ENCODE measurements at places on chromosomes 7 and 10. TPM values are rescaled to one million over a fixed set of nuclear protein-coding genes. Genes with fewer than 3 reads are reported as not detected.
A peak's percentile ranks its signal among the peaks of the same experiment; 100 is the strongest.

GRCh38 chr7:28629216-28629842 is 217.0 kb downstream of the CREB5 start:
- H3K36me3 ChIP-seq, result no peaks in the 10 kb centered on the region
- no peak overlapping the region for H3K4me3 ChIP-seq
- H3K27ac ChIP-seq, result peak overlapping the region; percentile 69
- H3K4me1 ChIP-seq, result peaks cover 34% of the 10 kb centered on the region
- peak; percentile 71 for DNase-seq

- H3K36me3 ChIP-seq, result peaks cover 6% of the 10 kb centered on the region
- peak overlapping the region; percentile 33 for H3K27ac ChIP-seq
- DNase-seq, result no peak
- H3K4me1 ChIP-seq, result peaks cover 3% of the 10 kb centered on the region
- no peak overlapping the region for H3K4me3 ChIP-seq
Observed at GRCh38 chr7:155741082-155741481, 71.2 kb downstream of the SHH start.

Gene MMD2
- total RNA-seq, result not detected

GRCh38 chr7:108598153-108598552 is 28.5 kb downstream of the DNAJB9 start:
- no peak overlapping the region for H3K27ac ChIP-seq
- no peaks in the 10 kb centered on the region for H3K27me3 ChIP-seq
- DNase-seq, result no peak

GRCh38 chr10:76881477-76882220 is 756.0 kb downstream of the KCNMA1 start:
- H3K4me3 ChIP-seq, result no peak overlapping the region
- H3K36me3 ChIP-seq, result no peaks in the 10 kb centered on the region
- DNase-seq, result no peak
- H3K27ac ChIP-seq, result no peak overlapping the region

DNA sequence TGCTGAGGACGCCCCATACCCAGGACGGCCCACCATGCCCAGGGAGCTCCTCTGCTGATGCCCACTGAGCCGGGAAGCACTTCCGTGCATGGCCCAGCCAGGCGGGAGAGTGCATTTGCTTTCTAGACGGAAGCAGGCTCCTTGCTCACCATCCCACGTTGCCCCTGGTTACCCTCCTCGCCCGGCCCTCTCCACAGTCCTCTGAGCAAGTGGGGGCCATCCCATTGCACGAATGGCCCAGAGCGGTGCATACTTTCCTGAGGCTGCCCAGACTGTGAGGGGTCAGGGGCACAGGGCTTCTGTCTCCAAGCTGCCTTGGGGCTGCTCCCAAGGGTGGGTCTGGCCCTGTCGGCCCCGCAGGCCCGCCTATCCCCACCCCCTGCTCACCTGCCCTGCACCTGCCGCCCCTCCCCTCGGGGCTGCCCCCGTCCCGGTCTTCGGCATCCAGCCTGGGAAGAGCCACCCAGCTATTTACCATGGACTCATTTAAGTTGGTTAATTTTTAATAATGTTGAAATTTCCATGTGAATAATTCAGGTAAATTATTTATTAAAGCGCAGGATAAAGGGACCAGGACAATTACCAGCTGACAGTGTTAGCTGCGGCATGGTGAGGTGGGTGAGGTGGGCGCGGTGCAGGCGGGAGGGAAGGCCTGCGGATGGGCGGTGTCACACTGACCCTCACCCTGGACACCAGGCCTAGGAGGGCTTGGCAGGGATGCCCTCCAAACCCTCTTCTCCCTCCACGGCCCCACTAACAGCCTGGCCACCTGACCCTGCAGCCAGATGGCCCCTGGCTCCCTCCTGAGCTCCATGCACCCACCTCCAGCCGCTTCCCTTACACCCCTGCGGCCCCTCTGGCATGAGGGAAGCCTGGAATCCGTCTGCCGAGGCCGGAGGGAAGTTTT is 104.4 kb downstream of the MICALL2 start:
- peaks cover 73% of the 10 kb centered on the region for H3K27me3 ChIP-seq
- no peak overlapping the region for H3K4me3 ChIP-seq
- no peaks in the 10 kb centered on the region for H3K36me3 ChIP-seq
- no peaks in the 10 kb centered on the region for H3K4me1 ChIP-seq

Gene BHLHA15
- total RNA-seq, result not detected

Gene CDK5
- total RNA-seq, result 6.4 TPM

DNA sequence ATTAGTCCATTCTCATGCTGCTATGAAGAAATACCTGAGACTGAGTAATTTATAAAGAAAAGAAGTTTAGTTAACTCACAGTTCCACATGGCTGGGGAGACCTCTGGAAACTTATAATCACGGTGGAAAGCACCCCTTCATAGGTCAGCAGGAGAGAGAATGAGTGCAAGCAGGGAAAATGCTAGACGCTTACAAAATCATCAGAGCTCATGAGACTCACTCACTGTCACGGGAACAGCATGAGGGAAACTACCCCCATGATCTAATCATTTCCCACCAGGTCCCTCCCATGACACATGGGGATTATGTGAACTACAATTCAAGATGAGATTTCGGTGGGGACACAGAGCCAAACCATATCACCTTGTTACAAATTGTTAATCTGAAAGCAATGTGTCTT is 15.8 kb downstream of the TAS2R39 start:
- no peak overlapping the region for H3K4me3 ChIP-seq
- H3K27ac ChIP-seq, result no peak overlapping the region
- H3K36me3 ChIP-seq, result no peaks in the 10 kb centered on the region
- no peaks in the 10 kb centered on the region for H3K4me1 ChIP-seq

GRCh38 chr7:115952832-115953231 is 77.7 kb downstream of the TFEC start:
- H3K27ac ChIP-seq, result no peak overlapping the region
- H3K36me3 ChIP-seq, result no peaks in the 10 kb centered on the region
- H3K4me1 ChIP-seq, result no peaks in the 10 kb centered on the region
- H3K27me3 ChIP-seq, result no peaks in the 10 kb centered on the region

DNA sequence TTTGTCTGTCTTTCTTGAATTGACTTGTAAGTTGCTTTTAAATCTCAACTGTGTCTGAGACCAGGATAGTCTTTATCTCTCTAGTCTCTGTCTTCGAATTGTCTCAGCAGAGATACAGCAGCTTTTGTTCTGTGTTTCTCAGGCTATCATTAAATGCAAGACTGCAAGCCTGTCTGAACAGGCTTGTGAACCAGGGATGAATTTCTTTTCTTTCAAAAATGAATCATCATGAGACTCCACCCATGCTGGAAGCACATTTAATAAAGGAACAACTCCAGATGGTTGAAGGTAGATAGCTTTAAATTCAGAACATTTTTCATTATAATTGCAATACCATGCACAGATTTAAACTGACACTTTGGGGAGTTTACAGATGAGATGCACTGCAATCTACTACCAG is 155.9 kb downstream of the SEC23IP start:
- no peak overlapping the region for H3K4me3 ChIP-seq
- no peaks in the 10 kb centered on the region for H3K27me3 ChIP-seq
- H3K27ac ChIP-seq, result no peak overlapping the region
- no peaks in the 10 kb centered on the region for H3K36me3 ChIP-seq
- DNase-seq, result no peak

- no peak overlapping the region for H3K27ac ChIP-seq
- no peak overlapping the region for H3K4me3 ChIP-seq
- H3K4me1 ChIP-seq, result no peaks in the 10 kb centered on the region
- H3K36me3 ChIP-seq, result no peaks in the 10 kb centered on the region
- H3K27me3 ChIP-seq, result no peaks in the 10 kb centered on the region
Observed at GRCh38 chr10:123906884-123907652, 15.5 kb upstream of the CPXM2 start.

Gene SLC26A4
- total RNA-seq, result 0.94 TPM

DNA sequence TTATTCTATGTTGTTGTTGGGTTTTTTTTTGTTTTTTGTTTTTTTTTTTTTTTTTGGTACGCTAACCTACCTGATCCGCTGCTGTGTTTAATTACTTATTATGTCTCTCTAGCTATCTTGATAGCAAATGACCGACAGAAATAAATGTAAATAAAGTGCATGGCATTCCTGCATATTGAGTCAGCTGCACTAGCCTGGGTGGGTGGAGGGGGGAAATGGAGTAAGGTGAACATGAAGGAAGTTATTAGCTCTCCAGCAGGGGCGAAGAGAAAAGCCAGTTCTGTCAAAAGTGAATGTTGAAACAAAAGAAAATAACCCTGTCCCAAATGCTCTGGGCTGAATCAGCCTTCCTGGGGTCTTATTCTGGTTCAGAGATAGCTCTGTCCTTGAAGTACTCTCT is 210.7 kb upstream of the MDFIC start:
- H3K36me3 ChIP-seq, result no peaks in the 10 kb centered on the region
- no peak for DNase-seq
- H3K27ac ChIP-seq, result no peak overlapping the region

Gene CACNA2D1
- total RNA-seq, result 139 TPM

Gene ABCB4
- total RNA-seq, result 2.5 TPM

Gene PON3
- total RNA-seq, result 0.44 TPM

DNA sequence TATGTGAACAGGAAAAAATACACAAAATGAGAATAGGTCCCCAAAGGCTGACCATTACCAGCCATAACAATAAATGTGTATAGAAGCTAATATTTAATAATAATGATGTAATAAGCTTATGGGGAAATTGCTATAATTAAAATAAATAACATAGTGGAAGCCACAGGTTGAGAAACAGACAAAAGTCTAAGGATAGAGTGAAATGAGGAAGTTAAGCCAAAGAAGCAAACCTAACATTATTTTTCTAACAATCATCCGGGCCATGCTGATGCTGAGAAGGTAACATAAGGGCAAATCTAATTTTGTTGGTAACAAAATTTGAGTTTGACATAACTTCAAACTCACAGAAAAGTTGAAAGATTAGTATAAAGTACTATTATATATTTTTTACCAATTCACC is 115.9 kb downstream of the MICU1 start:
- no peaks in the 10 kb centered on the region for H3K4me1 ChIP-seq
- H3K36me3 ChIP-seq, result no peaks in the 10 kb centered on the region
- no peak overlapping the region for H3K4me3 ChIP-seq
- H3K27me3 ChIP-seq, result no peaks in the 10 kb centered on the region

- no peak overlapping the region for H3K4me3 ChIP-seq
- DNase-seq, result no peak
- H3K36me3 ChIP-seq, result no peaks in the 10 kb centered on the region
- no peaks in the 10 kb centered on the region for H3K4me1 ChIP-seq
- H3K27ac ChIP-seq, result no peak overlapping the region
- no peaks in the 10 kb centered on the region for H3K27me3 ChIP-seq
Observed at GRCh38 chr10:102832987-102833386, 4.2 kb downstream of the CYP17A1 start.

- H3K36me3 ChIP-seq, result no peaks in the 10 kb centered on the region
- H3K4me3 ChIP-seq, result no peak overlapping the region
- peaks cover 9% of the 10 kb centered on the region for H3K27me3 ChIP-seq
- H3K4me1 ChIP-seq, result no peaks in the 10 kb centered on the region
- no peak overlapping the region for H3K27ac ChIP-seq
Observed at GRCh38 chr10:46523962-46524471, 32.4 kb downstream of the GPRIN2 start.

- no peaks in the 10 kb centered on the region for H3K36me3 ChIP-seq
- H3K27me3 ChIP-seq, result no peaks in the 10 kb centered on the region
- H3K27ac ChIP-seq, result no peak overlapping the region
- no peak overlapping the region for H3K4me3 ChIP-seq
Observed at GRCh38 chr7:138400400-138400886, 59.6 kb upstream of the TRIM24 start.

Gene PTPRZ1
- total RNA-seq, result not detected

Gene GIGYF1
- 18.0 TPM for total RNA-seq

Gene DPP6
- 0.57 TPM for total RNA-seq

GRCh38 chr7:50641442-50642405 is 76.5 kb upstream of the DDC start:
- peak overlapping the region; percentile 76 for H3K27ac ChIP-seq
- no peaks in the 10 kb centered on the region for H3K27me3 ChIP-seq
- peaks cover 48% of the 10 kb centered on the region for H3K4me1 ChIP-seq
- H3K36me3 ChIP-seq, result no peaks in the 10 kb centered on the region
- DNase-seq, result peak; percentile 86
- H3K4me3 ChIP-seq, result peak overlapping the region; percentile 45

Gene ASAH2
- 0.15 TPM for total RNA-seq

Gene OR2A12
- total RNA-seq, result not detected

DNA sequence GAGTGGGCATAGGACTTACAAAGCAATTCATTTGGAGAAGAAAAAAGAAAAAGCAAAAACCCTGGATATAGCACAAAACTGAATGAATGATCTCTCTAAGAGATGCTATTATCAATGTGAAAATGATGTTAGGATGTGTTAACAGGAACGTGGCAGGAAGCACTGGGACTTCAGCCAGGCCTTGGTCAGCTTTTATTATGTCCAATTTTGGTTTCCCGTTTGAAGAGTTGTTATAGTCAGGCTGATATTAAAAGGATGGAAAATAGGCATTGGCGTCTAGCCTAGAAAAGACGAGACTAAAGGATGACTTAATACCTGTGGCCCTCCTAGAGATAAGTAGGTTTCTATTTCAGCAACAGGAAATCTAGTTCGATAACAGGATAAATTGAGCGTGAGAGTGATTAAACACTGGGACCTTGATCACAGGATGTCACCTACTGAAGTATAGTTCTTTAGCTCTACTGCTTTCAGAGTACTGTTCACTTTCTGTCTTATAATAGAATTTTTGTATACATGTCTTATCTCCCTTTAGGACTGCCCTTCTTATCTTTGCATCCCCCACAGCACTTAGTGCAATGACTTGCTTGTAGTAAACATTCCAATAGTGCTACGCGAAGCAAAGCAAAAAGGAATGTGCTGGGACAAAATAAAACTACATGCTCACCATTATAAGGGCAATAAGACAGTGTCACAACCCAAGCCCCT is 99.8 kb upstream of the AGBL3 start:
- H3K4me1 ChIP-seq, result peaks cover 6% of the 10 kb centered on the region
- H3K4me3 ChIP-seq, result no peak overlapping the region
- peak overlapping the region; percentile 37 for H3K27ac ChIP-seq
- no peaks in the 10 kb centered on the region for H3K36me3 ChIP-seq

Gene PRSS58
- not detected for total RNA-seq

Gene VSTM2A
- total RNA-seq, result not detected

DNA sequence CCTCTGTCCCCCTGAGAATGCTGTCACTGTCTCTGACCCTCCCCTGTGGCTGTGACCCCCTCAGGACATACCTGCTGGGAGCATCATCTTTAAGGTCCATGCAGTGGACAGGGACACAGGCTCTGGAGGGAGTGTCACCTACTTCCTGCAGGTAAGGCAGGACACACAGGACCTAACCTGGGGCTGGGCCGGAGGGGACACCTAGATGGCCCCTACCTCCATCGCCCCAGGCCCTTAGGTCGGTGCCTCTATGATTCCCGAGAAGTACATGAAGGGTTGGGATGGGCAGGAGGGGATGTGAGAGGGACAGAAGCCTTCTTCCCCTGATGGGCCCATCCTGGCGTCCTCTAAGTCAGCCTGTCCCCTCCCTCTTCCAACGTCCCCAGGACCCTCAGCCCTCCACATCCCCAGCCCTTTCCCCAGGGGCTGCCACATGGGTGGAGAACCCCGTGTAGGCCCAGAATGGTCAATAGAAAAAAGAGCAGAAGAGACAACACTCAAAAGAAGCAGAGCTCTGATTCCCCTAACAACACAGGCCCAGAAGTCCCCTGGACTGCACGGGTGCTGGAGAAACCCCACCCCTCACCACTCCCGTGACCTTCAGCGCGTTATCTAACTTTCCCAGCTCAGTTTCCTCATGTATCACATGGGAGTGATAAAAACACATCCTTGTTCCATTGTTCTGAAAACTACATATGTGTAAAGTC is 6.4 kb downstream of the CDHR1 start:
- H3K27me3 ChIP-seq, result peaks cover 16% of the 10 kb centered on the region
- no peak for DNase-seq
- no peaks in the 10 kb centered on the region for H3K36me3 ChIP-seq
- no peaks in the 10 kb centered on the region for H3K4me1 ChIP-seq

Gene TRUB1
- total RNA-seq, result 8.4 TPM

Gene HOXA3
- 5.6 TPM for total RNA-seq

Gene ZEB1
- 99.8 TPM for total RNA-seq

Gene CTTNBP2
- total RNA-seq, result 0.34 TPM

Data from psoas muscle (tissue), 8 donors.